ENCODE measurements at places on chromosomes 11 and 22.
A peak's percentile ranks its signal among the peaks of the same experiment; 100 is the strongest.

- DNase-seq: no peak
Measured at GRCh38 chr11:33579101-33579500, 121.5 kb downstream of the C11orf91 start.

GRCh38 chr11:34721646-34722045 is 100.8 kb downstream of the EHF start:
- DNase-seq: no peak

- peak; percentile 66 for DNase-seq
Measured at GRCh38 chr11:108224911-108225786, 2.3 kb downstream of the ATM start.

GRCh38 chr11:8746331-8746974 is 63.9 kb downstream of the RPL27A start:
- no peak for DNase-seq

GRCh38 chr11:72808331-72808798 is 5.8 kb upstream of the ATG16L2 start:
- DNase-seq: no peak

GRCh38 chr11:13666708-13667107 is 1.8 kb upstream of the FAR1 start:
- no peak for DNase-seq

DNA sequence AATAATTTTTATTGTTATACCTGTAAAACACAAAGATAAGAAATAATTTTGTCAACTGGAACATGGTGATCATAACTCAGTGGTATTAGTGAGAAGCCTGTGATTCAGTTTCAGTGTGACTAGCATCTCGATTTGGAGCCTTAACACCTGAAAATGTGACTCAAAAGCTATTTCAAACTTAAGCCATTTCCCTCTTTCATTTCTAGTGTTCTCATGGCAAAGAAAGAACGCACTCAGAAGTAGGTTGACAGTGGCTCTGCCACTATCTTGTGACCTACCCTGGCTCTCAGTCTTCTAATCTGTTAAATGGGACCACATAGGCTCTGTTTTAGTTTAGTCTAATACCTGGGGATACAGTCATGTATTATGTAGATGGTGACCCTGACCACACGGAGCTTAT is 62.7 kb downstream of the ISX start:
- DNase-seq: no peak

GRCh38 chr11:74371269-74372052 is 26.8 kb downstream of the PGM2L1 start:
- DNase-seq: no peak

- DNase-seq: peak; percentile 16
Measured at GRCh38 chr11:14973621-14974514, 1.7 kb upstream of the CALCA start.

GRCh38 chr11:4654635-4655369 is 11.0 kb downstream of the OR51E1 start:
- no peak for DNase-seq

- no peak for DNase-seq
Measured at GRCh38 chr11:116415095-116415494, 357.7 kb downstream of the BUD13 start.

GRCh38 chr11:110830344-110830743 is 118.1 kb upstream of the ARHGAP20 start:
- DNase-seq: no peak

DNA sequence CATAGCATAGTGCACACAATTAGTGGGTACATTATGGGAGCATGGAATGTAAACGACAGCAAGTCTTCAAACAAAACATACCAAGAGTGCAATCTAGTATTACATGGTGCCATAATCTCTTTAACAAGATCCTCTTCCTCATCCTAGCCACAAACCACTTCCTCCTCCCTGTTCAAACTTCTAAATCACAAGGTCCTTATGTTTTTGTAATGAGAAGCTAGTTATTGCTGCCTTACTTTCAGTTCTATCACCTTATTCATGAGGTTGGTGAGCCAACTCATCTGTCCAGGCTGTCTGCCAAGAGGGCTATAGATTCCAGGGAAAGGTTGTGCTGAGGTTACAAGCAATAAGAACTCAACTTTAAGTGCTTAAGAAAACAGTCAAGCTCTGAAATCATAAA is 195.4 kb upstream of the ARHGAP20 start:
- peak; percentile 29 for DNase-seq

DNA sequence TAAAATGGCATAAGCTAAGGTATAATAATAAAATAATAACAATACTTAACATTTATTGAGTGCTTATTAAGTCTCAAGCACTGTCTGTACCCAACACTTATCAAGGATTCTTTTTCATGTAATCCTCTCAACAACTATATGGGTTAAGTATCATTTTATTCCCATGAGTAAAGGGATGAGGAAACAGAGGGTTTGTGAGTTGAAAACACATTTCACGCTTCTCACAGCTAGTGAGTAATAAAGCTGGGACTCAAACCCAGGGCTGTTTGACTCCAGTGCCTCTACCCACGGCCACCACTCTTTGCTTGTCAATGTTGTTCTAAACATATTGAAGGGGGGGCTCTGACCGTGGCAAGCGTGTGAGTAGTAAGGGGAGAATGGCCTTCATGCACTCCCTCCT is 8.7 kb downstream of the CD3E start:
- DNase-seq: no peak

- no peak for DNase-seq
Measured at GRCh38 chr11:31932879-31933278, 121.8 kb upstream of the PAX6 start.

DNA sequence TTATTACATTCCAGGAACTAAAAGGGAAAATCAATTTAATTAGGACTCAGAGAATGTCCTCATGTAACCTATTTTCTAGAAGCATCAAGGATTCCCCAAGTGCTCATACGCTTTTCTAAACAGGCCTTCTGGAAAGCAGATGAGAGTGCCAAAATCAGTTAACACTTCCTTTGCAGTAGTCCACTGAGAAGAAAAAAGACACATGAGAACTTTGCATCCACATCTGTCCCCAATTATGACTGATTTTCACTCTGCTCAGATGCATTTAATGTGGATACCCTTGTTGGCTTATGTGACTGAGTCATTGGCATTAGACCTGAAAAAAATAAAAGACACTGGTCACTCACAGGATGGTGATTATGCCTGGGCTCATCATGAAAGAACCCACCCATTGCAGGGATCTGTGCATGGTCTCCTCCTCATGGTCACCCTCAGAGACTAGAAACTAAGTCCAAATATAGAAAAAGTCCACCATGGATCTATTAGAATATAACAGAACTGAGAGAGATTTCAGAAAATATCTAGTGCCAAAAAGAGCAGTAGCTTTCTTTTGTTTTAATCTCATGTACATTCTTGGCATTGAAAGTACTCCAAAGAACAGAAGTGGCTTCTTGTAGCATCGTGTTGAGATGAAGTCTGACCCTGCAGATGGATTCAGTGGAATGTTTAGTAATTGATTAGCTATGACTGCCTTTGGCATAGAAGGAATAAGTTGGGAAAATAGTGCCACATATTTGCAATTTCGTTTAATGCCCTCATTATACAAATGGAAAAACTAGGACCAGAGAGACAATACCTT is 48.8 kb upstream of the FIBIN start:
- no peak for DNase-seq

DNA sequence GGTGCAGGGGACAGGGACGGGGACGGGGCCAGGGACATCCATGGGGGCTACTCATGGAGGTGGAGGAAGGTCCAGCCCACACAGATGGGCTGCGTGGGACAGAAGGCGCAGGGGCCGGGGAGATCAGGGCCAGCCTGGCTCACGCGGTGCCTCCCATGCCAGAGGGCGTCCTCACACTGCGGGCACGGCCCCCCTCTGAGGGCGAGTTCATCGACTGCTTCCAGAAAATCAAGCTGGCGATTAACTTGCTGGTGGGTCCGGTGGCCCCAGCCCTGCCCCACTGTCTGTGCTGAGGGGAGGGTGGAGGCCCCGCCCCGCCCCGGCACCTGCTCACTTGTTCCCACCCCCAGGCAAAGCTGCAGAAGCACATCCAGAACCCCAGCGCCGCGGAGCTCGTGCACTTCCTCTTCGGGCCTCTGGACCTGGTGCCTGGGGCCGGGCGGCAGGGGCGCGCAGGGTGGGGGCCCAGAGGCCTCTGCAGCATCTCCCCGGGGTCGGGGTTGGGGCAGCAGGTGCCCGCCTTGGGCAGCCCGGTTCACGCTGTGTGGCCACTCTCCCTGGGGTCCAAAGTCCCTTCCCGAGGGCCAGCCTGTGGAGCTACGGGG is 15.8 kb downstream of the EPS8L2 start:
- DNase-seq: peak; percentile 31

- DNase-seq: peak; percentile 28
Measured at GRCh38 chr11:88886796-88887195, 179.0 kb downstream of the GRM5 start.

GRCh38 chr11:102186551-102187191 is 76.4 kb downstream of the YAP1 start:
- DNase-seq: no peak

DNA sequence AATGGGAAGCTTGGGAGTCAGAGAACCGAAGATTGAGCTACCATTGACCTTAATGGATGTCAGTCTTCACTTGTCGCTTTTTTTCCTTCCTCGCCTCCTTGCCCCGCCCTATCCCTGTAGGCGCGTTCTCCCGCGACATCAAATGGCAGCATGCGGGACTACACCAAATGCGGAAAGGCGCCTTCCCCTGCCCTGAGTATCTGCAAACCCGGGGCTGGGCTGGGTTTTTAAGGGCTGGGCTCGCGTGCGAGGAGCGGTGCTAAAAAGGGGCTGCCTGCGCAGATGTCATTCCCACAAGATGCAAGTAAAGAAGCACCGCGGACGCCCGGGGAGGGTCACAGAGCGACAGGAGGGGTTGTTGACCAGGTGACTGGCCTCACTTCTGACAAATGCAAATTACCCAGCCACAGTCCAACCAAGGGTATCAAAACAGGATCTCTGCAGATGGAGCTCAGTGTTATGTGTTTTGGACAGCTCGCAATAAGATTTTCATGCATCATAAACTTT is 4.7 kb upstream of the FAM111B start:
- peak; percentile 27 for DNase-seq

DNA sequence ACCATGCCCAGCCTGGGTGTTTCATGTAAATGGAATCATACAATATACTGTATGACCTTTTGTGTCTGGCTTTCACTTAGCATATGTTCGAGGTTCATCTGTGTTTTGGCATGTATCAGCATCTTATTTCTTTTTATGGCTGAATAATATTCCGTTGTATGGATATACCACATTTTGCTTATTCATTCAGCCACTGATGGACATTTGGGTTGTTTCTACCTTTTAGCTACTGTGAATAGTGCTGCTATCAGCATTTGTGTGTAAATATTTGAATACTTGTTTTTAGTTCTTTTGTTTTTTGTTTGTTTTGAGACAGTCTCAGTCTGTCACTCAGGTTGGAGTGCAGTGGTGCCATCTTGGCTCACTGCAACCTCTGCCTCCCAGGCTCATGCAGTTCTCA is 35.7 kb downstream of the KDM2A start:
- no peak for DNase-seq

DNA sequence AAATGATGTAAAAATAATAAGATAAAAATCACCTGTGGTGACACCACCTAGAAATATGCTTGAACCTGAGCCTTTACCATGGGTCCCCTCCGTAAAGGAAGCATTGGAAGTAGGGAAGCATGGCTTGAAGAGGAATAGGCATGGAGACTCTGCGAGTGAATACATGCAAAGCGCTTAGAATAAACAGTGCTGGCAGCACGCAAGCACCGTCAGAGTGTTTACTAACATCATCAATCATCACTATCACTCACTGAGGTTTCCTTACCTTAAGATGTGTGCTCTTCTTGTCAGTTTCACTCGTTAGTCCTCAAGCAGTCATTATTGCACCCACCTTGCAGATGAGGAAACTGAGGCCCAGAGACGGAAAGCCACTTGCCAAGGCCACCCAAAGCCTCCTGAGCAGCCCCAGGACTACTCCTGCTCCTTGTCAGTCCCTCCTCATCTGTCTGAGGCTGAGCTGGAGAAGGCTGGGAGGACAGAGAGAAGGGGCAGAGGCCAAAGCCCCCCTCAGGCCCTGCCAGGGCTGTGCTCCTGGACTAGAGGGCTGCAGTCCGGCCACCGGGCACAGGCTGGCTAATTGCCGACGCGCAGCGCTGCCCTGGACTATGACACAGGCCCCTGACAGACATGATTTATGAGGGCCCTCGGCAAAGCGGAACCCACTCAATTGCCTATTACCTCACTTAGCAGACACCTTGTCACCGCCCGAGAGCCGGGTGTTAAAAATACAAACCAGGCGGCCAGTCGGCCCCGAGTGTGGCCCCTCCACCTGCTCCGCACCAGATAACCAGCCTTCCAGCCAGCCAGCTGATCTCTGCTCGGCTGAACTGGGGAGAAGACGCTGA is 168.9 kb downstream of the MN1 start:
- no peak for DNase-seq

DNA sequence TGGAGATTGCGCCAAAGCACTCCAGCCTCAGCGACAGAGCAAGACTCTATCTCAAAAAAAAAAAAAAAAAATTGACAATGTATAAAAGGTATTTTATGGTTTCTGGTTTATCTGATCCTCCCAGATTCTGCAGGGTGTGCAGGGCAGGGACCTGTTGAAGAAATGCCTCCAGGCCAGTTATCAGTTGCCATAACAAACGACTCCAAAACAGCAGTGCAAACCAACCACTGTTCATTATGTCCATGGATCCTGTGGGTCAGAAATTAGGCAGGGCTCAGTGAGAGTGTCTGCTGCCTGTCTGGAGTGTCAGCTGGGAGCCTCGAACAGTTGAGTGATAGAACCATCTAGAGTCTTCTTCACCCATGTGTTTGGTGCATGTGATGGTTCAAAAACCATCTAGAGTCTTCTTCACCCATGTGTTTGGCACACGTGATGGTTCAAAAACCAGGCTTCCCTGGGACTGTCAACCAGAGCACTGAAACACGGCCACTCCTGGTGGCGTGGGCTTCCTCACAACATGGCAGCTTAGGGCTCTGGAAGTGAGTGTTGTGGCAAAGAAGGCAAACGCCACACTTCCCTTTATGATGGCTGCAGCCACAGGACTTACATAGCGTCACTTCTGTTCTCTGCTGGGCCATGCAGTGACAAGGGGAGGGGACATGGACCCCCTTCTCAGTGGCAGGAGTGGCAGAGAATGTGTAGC is 115.1 kb upstream of the CRYBB3 start:
- no peak for DNase-seq

DNA sequence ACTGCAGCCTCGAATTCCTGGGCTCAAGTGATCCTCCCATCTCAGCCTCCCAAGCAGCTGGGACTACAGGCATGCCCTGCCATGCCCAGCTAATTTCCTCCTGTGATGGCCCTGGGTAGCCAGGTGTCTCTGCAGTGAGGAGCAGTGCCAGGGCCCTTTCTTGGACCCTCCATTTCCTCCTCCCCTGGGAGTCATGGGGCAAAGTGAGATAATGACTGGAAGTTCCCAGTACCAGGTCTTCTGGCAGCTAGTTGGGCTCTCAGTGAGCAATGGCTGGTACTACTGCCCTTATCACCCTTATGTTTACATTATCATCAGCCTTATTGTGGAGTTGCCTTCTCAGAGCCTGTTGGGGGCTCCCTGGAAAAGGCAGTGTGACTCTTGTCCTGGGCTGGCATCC is 17.6 kb downstream of the DAGLA start:
- DNase-seq: no peak

GRCh38 chr11:48020092-48020755 is 39.9 kb downstream of the PTPRJ start:
- peak; percentile 57 for DNase-seq

- DNase-seq: no peak
Measured at GRCh38 chr11:35752115-35752514, 89.5 kb downstream of the TRIM44 start.

GRCh38 chr22:37044634-37045625 is 6.6 kb upstream of the KCTD17 start:
- no peak for DNase-seq
